Stimulated activated CD8-positive, alpha-beta memory T cell treated with anti-CD3 and anti-CD28 coated beads, Interleukin-4, amount 100 ng/mL, for 4 hours (primary cell): ENCODE measurements at places on chromosomes 12 and 14.

- no peak for DNase-seq
These were observed 133.5 kb downstream of the OTOGL start for GRCh38 chr12:80232837-80233236.

GRCh38 chr14:95174184-95174792 is 17.0 kb upstream of the DICER1 start:
- no peak for DNase-seq

DNA sequence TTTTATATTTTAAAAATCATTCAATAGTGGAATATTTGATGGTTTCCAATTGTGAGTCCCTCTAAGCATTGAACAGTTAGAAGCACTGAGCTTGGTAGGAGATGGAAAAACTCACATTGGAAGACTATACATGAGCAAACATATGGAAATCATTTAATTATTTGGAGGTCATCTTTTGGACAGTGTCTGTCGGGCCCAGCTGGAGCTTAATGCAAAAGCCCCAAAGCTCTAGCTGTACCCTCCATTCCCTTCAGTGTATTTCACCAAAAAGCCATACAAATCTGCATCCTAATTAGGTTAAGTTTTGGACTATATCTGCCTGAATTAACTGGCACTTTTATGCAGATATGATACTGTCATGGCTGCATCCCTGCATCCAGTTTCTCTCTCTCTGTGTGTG is 365.7 kb downstream of the FLRT2 start:
- no peak for DNase-seq

- DNase-seq, result no peak
These were observed 127.2 kb downstream of the BBS10 start for GRCh38 chr12:76220980-76221379.

GRCh38 chr12:104785886-104786285 is 172.2 kb downstream of the SLC41A2 start:
- DNase-seq, result no peak

- no peak for DNase-seq
These were observed 7.5 kb downstream of the NTF3 start for GRCh38 chr12:5439371-5439771.

DNA sequence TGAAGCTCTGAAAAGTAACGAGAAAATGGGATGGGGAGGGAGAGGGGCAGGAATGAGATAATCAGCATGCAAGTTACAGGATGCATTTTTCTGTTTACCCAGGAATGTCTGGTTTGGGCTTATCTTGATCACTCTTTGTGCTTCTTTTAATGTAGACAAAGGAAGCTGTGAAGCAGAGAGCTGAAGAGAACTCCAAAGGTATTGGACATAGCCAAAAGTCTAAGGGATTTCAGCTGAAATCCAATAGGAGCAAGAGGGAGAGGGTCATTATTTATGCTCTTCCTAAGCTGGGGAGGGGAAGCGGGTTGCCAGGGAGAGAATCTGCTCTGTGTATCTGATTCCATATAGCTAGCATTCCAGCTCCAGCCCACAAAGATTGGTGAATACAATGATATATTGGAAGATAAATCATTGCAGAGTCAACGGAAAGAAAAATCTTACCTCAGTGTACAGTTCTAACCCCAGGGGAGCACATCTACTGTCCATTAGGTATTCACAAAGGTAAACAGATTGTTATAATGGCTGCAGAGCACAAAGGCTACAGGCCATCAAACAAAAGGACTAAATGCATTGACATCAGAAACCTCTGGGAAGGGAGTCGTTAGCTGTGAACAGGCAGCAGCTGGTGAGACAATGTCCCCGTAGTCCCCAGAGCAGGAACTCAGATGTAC is 61.0 kb upstream of the PELI2 start:
- no peak for DNase-seq

GRCh38 chr12:32201096-32201495 is 94.4 kb downstream of the BICD1 start:
- no peak for DNase-seq

- no peak for DNase-seq
These were observed 73.2 kb upstream of the ANO2 start for GRCh38 chr12:6018265-6018664.

DNA sequence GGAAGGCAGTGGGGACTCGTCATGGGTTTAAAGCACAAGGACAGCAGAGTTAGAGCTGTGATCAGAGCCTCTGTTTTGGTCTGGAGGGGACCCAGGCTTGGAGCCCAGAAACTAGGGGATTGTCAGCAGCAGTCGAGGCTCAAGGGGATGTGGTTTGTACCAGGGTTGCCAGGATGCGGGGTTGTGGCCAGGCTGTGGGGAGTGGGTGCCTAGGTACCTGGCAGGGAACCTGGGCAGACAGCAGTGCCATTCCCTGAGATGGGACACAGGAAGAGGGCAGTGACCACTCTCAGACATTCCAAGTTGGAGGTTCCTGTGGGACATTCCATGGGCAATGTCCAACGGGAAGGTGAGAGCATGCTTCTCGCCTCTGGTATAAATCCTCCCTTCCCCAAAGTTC is 222.3 kb downstream of the SLC41A2 start:
- no peak for DNase-seq

GRCh38 chr12:131108177-131108955 is 154.7 kb downstream of the ADGRD1 start:
- no peak for DNase-seq

DNA sequence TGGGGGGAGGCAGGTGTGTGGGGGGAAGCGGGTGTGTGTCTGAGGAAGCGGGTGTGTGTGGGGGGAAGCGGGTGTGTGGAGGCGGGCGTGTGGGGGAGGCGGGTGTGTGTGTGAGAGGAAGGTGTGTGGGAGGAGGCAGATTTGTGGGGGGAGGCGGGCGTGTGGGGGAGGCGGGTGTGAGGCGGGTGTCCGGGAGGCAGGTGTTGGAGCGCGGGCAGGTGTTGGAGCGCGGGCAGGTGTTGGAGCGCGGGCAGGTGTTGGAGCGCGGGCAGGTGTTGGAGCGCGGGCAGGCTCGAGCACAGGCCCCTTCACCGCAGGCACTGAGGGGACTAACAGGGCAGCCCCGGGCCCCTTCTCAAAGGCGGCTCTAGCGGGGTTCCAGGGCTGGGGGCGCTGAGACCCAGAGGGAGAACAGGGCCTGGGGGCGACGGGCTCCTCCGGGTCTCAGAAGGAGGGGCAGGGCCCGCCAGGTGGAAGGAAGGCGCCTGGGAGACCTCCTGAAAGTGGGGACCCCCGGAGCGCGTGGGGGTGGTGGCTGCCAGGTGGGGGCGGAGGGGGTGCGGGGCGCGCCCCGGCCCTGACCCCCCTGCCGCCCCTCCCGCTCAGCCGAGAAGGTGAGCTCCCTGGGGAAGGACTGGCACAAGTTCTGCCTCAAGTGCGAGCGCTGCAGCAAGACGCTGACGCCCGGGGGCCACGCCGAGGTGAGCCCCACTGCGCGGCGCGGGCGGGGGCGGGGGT is 3.2 kb downstream of the CRIP2 start:
- no peak for DNase-seq

GRCh38 chr14:77862154-77862786 is 62.4 kb downstream of the ADCK1 start:
- peak; percentile 66 for DNase-seq

DNA sequence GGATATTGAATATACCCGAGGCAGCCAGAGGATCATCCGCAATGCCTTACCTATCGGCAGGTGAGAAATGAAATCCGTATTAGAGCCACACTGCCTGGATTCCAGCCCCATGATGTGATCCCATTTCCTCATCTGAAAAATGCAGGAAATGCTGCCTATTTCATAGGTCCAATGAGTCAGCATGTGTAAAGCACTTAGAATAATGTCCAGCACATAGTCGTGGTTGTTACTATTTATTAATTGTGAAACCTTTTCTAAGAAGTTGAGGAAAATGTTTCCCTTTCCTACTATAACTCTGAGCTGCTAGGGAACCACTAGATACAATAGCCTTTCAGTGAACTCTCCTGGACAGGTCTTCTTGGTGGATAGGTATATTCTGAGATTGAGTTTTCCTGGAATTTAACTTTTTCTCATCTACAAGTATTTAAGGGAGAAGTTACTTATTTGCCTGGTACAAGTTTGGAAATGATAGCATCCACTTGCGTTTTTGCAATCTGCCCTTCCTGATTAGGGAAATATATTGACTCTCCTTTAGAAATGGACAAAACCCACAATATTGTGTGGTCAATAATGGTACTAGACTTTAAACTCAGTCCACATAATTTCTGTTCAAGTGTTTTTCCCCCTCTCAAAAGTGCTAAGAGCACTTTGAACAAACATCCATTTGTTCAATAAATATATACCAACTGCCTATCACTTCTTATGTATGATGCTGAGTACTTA is 12.2 kb downstream of the POLR3B start:
- no peak for DNase-seq
